Right kidney (tissue), 9 donors: ENCODE measurements at places on chromosomes 2 and 18.

DNA sequence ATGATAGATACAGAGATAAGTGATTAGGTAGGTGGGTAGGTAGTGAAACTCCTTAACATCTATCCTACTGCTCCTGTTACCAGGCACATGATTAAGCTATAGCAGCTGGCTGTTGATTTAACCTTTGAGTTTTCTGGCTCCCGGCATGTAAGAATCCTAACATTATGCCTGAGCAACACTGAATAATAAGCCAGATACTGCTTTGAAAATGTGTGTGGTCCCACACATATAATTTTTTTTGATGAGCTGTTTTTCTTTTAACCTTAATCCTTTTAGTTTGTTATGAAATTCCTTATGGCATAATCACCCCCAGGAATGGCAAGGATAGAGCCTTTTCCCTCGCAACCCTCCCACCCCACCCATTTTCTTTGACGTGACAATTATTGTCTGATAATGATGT lies 104.2 kb upstream of the NEUROD1 start:
- no peak for DNase-seq

GRCh38 chr2:240988146-240988545 lies 10.3 kb upstream of the SNED1 start:
- no peak for DNase-seq

DNA sequence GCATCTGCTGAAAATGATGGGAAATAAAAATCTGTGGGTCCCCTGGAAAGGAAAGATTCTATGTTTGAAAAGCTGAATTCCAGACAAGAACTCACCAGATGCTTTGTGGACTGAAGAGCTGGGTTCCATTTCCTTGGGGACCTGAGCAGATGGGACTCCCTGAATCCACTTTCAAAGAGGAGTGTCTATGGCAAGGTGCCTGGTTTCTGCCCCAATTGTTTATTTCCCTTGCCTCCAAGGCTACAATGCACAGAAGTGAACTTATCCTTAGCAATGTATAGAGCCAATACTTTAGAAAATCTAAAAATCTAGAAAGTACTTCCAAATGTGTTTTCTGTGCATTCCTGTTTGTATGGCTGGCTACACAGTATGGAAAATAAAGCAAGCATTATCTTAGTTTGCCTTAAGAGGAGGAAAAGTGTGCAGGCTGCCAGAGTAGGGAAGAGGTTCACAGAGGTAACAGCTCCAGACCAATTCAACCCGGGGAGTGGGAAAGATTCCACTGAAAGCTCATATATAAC lies 420.5 kb downstream of the NRXN1 start:
- no peak for DNase-seq

DNA sequence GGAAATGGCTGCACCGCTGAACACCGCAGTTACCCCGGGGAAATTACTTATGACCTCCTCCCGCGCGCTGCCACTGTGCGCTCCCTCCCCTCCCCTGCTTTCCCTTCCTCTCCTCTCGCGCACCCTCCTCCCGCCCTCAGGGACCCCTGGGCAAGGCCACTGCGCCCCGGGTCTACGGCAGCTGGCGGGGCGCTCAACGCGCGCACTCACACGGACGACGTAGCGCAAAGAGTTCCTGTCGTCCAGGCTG lies 7.9 kb downstream of the ALPP start:
- no peak for DNase-seq

GRCh38 chr18:79634186-79634585 lies 45.4 kb upstream of the CTDP1 start:
- no peak for DNase-seq

GRCh38 chr2:48454504-48454903 lies 75.5 kb upstream of the STON1 start:
- no peak for DNase-seq

- peak; percentile 23 for DNase-seq
Measured at GRCh38 chr2:66069937-66070720, 364.8 kb upstream of the MEIS1 start.

DNA sequence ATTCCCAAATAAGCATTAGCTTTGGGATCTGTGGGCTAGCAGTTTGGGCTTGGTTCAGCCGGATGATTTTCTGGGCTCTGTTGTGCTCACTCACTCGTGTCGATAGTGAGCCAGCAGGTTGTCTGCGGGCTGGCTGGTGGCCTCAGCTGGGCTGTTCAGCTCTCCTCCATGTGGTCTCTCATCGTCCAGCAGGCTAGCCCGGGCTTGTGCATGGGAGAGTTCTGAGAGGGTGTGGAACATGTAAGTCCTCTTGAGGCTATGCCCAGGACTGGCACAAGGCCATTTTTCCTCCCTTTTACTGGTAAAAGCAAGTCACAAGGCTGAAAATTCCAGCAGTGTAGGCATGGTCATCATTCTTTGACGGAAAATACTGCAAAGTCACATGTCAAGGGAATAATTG lies 38.5 kb downstream of the NTSR2 start:
- no peak for DNase-seq

DNA sequence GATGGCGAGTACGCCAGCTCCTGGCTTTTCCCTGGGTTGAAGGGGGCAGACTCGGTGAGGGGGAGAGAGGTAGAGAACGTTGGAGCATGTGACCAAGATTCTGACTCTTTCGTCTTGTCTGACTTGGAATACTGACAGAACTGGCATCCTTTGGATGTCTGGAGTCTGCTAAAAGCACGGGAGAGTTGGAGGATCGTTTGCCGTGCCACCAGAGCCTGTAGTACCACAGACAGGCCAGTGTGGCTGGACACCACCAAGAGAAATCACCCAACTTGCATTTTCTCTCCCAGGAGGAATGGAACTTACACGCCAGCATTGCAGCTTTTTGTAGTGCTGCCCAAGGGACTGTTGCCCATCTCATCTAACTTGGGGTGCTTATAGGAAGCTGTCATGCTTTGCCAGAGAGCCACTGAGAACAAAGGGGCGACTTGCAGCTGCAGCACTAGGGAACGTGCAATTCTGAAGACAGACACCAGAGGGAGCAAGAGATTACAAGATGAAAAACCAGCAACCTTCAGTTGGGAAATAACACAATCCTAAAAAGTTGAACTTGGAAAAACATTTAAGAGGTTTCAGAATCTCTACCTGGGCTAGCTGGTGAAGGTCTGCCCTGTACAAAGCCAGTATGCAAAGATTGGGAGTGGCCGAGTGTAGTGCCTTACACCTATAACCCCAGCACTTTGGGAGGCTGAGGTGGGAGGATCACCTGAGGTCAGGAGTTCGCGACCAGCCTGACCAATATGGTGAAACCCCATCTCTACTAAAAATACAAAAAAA lies 24.1 kb downstream of the PSMG2 start:
- peak; percentile 49 for DNase-seq

- no peak for DNase-seq
Measured at GRCh38 chr2:197057959-197058358, 131.5 kb upstream of the PGAP1 start.

DNA sequence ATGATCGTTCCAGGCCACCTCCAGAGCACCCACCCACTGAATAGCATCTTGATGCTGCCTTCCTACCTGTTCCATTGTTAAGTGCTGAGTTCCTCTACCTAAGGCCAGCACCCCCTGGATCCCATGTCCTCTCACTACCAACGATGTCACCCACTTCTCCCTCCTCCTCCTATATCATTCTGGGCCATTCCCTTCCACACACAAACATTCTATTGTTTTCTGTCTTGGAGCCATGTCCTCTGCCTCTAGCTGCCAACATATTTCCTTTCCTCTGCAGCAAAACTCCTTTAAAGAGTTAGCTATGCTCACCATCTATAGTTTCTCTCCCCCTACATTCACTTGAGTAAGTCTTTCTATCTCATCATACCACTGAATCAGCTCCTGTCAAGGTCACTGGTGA lies 64.0 kb upstream of the ACKR3 start:
- no peak for DNase-seq

DNA sequence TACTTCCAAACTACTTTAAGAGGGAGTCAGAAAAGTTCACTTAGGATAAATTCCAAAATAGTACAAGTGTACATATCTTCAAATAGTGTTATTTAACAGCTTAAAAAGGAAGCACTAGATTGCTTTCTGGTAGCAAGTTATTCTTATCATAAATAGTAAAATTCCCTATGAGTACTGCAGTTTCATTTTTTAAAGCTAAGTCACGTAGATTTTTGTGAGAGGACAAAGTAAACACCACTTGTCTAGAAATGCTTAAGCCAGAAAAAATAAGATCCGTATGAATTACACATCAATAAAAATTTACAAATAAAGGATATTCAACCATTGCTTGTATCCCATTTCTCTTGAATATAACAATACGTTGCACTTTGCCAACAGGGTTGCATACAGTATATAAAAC lies 19.2 kb downstream of the HNRNPLL start:
- DNase-seq: no peak

- no peak for DNase-seq
Measured at GRCh38 chr18:31426871-31427406, 20.6 kb upstream of the DSG3 start.

DNA sequence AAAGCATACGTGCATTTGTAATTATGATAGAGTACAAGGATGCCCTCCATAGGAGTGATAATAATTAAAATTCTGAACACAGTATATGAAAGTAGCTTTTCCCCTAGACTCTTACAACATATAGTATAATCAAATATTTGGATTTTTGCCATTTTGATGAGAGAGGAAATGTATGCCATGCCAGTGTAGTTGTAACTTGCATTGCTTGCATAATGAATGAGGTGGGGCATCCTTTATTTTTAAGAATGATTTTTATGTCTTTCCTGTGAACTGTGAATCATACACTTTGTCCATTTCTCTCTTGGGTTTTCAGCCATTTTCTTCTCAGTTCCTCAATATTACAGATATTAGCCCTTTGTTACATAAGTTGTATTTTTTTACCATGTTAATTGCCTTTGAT lies 197.5 kb downstream of the SCG2 start:
- no peak for DNase-seq

- no peak for DNase-seq
Measured at GRCh38 chr18:40347261-40347660, 1607.8 kb upstream of the PIK3C3 start.
